ENCODE measurements at places on chromosomes 2 and 18. TPM values are rescaled to one million over a fixed set of nuclear protein-coding genes. Genes with fewer than 3 reads are reported as not detected.

The COL4A4 gene
- 3.1 TPM for total RNA-seq

The C2orf72 gene
- 1.3 TPM for total RNA-seq

- no peaks in the 10 kb centered on the region for H3K27me3 ChIP-seq
- H3K36me3 ChIP-seq = no peaks in the 10 kb centered on the region
These were observed 89.2 kb upstream of the REG3A start for GRCh38 chr2:79248776-79249175.

- no peak overlapping the region for H3K27ac ChIP-seq
- H3K27me3 ChIP-seq = peaks cover 90% of the 10 kb centered on the region
- H3K4me3 ChIP-seq = peak overlapping the region; percentile 87
These were observed 892 bp downstream of the CELF4 start for GRCh38 chr18:37564711-37565100.

- peak overlapping the region; percentile 98 for H3K27ac ChIP-seq
- peaks cover 26% of the 10 kb centered on the region for H3K4me1 ChIP-seq
- H3K27me3 ChIP-seq = no peaks in the 10 kb centered on the region
- peak overlapping the region; percentile 73 for H3K4me3 ChIP-seq
These were observed 1.1 kb upstream of the RNU4ATAC start for GRCh38 chr2:121529439-121530211.

DNA sequence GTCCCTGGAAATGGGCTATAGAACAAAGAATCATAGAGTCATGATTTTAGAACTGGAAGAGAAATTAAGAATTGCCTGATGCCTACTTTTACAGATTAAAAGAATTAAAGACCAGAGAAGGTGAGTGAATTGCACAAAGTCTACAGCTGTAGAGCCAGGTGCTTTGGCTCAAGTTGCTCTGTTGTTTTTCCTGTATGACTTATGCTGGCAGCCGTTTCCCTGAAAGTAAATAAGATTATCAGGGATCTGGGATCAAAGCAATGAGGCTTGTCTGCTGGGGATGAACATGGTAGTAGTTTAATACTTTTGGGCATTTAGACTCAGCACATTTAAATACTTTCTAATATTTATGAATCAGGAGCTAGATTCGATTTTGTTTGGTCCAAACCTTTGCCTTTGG, 166.9 kb downstream of the PRPF40A start:
- H3K4me3 ChIP-seq = no peak overlapping the region
- H3K27me3 ChIP-seq = no peaks in the 10 kb centered on the region
- no peak for DNase-seq
- H3K27ac ChIP-seq = no peak overlapping the region
- no peaks in the 10 kb centered on the region for H3K36me3 ChIP-seq

DNA sequence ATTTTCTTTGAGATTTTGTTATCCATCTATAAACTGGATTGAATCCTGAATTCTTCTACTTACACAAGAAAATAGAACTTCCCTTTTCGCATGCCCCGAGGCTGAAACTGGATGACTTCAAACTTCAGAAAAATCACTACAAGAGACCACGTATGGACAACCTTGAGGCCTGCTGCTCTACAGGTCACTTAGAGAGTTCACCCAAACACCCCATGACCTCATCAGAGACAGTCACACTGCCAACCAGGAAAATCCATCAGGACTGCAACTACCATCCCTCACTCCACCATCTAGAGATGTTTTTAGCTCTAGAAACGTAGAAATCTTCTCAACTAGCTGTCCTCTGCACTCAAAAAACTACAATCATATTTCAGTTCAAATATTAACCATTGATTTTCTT, 18.6 kb upstream of the GPC1 start:
- DNase-seq = no peak
- no peak overlapping the region for H3K27ac ChIP-seq

- peak; percentile 57 for DNase-seq
- no peaks in the 10 kb centered on the region for H3K4me1 ChIP-seq
- no peak overlapping the region for H3K27ac ChIP-seq
- H3K36me3 ChIP-seq = no peaks in the 10 kb centered on the region
These were observed 6.6 kb upstream of the KLHL23 start for GRCh38 chr2:169727065-169727464.

DNA sequence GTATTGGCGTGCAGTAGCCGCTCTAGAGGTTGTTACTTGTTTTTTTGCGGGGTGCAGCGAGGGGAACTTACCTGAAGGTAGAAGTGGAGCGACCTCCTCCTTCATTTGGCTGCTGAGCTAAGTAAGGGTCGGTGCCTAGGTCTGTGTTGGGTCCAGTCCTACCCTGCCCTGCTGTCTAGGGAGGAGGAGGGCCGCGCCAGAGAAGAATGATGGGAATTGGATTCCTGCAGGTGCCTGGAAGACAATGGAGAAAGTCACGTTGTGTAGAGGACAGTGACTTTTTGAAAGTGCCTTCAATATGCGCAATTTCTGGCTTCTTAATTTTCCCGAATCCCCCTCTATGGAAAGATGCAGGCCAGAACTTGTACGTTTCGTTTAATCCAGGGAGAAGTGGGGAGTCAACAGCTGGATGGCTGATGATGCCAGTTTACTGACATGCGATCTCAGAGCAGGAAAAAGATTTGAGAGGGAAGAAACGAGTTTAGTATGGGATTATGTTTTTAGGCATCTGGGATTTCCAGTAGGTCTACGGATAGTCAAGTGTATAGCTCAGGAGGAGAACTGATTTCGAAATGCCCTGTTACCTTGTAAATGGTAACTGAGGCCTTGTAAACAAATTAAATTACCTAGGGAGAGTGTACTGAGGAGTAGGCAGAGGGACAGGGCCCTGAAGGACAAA, 653 bp downstream of the MRPS9 start:
- peak overlapping the region; percentile 90 for H3K4me3 ChIP-seq
- H3K27me3 ChIP-seq = no peaks in the 10 kb centered on the region
- H3K36me3 ChIP-seq = no peaks in the 10 kb centered on the region

DNA sequence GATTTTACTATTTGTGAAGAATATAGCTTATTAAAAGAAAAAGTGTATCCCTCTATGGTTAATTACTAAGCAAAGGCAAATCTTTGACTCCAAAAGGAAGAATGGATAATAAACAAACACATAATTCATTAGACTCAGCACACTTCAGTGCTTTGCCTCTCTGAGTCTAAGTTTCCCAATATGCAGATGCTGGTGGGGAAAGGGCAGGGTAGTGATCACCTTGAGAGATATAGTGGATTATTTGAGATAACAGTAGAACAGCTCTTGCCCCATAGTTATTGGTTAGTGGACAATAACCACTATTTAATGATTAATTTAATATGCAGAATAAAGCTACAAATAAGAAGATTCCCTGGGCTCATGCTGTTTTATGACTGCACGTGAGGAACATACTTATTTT, 98.2 kb upstream of the SLC8A1 start:
- H3K36me3 ChIP-seq = no peaks in the 10 kb centered on the region
- DNase-seq = no peak
- no peaks in the 10 kb centered on the region for H3K27me3 ChIP-seq
- no peak overlapping the region for H3K27ac ChIP-seq
- H3K4me3 ChIP-seq = no peak overlapping the region

- 0 out of 2 replicates have a peak, but pooled peaks cover 3% of the 10 kb centered on the region for H3K36me3 ChIP-seq
- no peak for DNase-seq
- H3K27me3 ChIP-seq = no peaks in the 10 kb centered on the region
- H3K4me1 ChIP-seq = no peaks in the 10 kb centered on the region
- H3K27ac ChIP-seq = no peak overlapping the region
- H3K4me3 ChIP-seq = no peak overlapping the region
These were observed 70.1 kb downstream of the BOLA3 start for GRCh38 chr2:74077636-74078035.

DNA sequence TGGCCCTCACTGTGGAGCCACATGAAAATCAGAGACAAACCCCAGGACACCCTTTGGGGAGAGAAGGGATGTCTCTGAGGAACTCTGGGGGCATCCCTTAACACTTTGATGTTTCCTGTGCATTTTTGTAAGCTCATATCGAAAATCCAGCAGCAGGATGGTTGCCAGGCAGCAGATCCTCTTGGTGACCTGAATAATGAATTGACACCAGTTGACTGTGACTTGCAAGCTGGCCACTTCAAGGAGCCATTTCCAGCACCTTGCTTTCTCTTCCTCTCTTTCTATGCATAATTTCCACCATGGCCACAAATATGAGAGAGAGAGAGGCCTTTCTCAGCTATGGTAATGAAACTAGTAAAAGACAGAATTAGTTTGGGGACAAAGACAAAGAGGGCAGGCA, 91.7 kb downstream of the NRP2 start:
- H3K4me3 ChIP-seq = no peak overlapping the region
- no peaks in the 10 kb centered on the region for H3K27me3 ChIP-seq
- no peaks in the 10 kb centered on the region for H3K4me1 ChIP-seq
- no peak overlapping the region for H3K27ac ChIP-seq
- no peak for DNase-seq
- 0 out of 2 replicates have a peak, but pooled peaks cover 4% of the 10 kb centered on the region for H3K36me3 ChIP-seq

GRCh38 chr2:239137898-239138283, 262.9 kb downstream of the HDAC4 start:
- no peaks in the 10 kb centered on the region for H3K4me1 ChIP-seq
- no peak for DNase-seq
- no peaks in the 10 kb centered on the region for H3K36me3 ChIP-seq
- no peaks in the 10 kb centered on the region for H3K27me3 ChIP-seq
- no peak overlapping the region for H3K27ac ChIP-seq

- H3K4me3 ChIP-seq = no peak overlapping the region
- no peak for DNase-seq
- no peaks in the 10 kb centered on the region for H3K36me3 ChIP-seq
- no peak overlapping the region for H3K27ac ChIP-seq
These were observed 62.7 kb downstream of the MEIS1 start for GRCh38 chr2:66497431-66498288.

DNA sequence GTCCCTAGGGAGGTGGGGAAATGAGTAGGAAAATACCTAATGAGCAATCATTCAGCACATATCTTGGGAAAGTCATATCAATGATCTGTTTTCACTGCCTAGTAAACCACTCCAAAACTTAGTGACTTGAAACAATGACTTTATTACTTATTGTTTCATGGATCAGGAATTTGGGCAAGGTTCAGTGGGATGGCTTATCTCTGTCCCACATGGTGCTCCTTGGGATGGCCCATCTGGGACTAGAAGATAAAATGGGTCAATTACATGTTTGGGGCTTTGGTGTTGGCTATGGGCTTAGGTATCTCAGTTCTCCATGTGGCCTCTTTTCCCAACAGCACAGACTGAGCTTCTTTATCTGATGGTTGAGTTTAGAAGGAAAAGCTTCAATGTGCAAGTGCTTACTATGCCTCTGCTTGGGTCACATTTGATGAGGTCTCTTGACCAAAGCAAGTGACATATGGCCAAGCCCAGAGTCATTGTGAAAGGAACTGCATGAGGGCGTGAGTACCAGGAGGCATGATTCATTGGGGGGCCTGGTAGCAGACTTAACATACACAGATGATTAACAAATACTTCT, 218.1 kb upstream of the TNP1 start:
- no peaks in the 10 kb centered on the region for H3K4me1 ChIP-seq
- H3K27me3 ChIP-seq = no peaks in the 10 kb centered on the region
- no peak overlapping the region for H3K27ac ChIP-seq
- no peak for DNase-seq

DNA sequence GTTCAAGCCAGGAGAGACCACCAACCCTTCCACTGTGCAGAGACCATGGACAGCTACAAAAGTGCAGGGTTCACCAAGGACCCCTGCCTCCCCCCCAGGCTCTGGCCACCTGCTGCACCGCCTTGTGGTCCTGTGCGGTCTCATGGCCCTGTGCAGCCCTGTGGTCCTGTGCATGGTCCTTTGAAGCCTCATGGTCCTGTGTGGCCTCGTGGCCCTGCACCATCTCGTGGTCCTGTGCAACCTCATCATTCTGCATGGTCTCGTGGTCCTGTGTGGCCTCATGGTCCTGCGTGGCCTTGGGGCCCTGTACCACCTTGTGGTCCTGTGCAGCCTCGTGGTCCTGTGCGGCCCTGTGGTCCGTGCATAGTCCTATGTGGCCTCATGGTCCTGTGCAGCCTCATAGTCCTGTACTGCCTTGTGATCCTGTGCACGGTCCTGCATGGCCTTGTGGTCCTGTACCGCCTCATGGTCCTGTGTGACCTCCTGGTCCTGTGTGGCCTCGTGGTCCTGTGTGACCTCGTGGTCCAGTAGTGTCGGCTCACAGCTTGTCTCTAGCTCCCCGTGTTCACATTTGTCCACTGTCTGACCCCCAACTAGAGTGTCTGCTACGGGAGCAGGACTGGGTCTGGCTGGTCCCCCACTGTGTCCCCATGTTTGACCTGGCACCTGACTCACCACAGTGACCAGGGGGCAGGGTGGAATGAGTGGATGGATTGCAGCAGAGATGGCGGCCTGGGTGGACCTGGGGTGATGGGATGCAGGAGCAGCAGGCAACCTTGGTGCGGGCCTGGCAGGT, 20.0 kb upstream of the OTOS start:
- no peak overlapping the region for H3K27ac ChIP-seq
- H3K4me1 ChIP-seq = no peaks in the 10 kb centered on the region
- no peaks in the 10 kb centered on the region for H3K36me3 ChIP-seq
- no peak for DNase-seq
- no peak overlapping the region for H3K4me3 ChIP-seq

DNA sequence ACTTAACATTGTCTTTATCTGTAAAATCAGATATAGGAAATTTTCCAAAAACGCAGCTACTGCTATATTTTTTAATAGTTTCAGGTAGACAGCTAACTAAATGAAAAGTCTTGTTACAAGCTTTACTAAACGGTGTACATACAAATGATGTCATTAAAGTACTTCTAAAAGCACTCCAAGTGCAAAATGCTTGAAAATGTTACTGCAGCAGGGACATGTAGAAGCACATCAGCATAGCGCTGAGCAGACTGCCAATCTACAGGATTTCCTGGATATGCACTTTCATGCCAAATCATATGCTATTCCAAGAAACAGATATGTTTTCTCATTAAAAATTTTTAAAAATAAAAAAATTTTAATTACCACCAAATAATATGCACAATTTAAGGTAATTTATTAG, 61.7 kb downstream of the SMAD2 start:
- no peak for DNase-seq
- H3K27me3 ChIP-seq = no peaks in the 10 kb centered on the region
- H3K4me3 ChIP-seq = no peak overlapping the region
- no peak overlapping the region for H3K27ac ChIP-seq
- peaks cover 14% of the 10 kb centered on the region for H3K36me3 ChIP-seq

DNA sequence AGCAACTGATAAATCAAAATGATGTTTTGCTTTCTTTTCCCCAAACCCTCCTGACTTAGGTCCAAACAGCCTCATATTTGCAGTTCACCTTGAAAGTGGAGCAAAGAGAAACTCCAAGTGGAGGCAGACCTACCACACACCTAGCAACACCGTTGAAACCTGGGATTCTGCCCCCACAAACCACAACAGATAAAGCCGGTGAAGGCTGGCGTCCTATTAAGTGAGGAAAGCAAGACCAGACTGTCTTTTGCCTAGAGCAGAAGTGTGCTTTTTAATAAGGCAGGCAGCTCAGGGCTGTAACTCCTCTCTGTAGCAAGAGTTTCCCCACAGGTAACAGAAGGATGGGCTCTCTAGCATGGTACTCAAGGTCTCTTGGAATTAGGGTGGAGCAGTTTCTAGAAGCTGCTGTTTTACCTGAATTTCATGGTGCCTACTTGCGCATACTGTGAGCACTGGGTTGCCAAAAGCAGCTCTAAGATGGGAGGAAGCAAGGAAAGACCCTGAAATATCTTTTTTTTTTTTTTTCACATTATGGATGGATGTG, 336.9 kb downstream of the BCL11A start:
- peaks cover 4% of the 10 kb centered on the region for H3K4me1 ChIP-seq
- H3K36me3 ChIP-seq = no peaks in the 10 kb centered on the region
- H3K27ac ChIP-seq = no peak overlapping the region
- no peak overlapping the region for H3K4me3 ChIP-seq
- peak; percentile 7 for DNase-seq

GRCh38 chr18:12768625-12769024, 65.8 kb downstream of the PSMG2 start:
- H3K4me3 ChIP-seq = no peak overlapping the region
- no peaks in the 10 kb centered on the region for H3K27me3 ChIP-seq
- no peaks in the 10 kb centered on the region for H3K4me1 ChIP-seq
- no peak for DNase-seq
